ENCODE measurements at places on chromosomes 7 and 10. TPM values are rescaled to one million over a fixed set of nuclear protein-coding genes. Genes with fewer than 3 reads are reported as not detected.

AP1S1 gene
- 44.4 TPM for total RNA-seq

- H3K4me3 ChIP-seq: no peak overlapping the region
- no peak overlapping the region for H3K27ac ChIP-seq
- H3K4me1 ChIP-seq: no peaks in the 10 kb centered on the region
- DNase-seq: no peak
- H3K27me3 ChIP-seq: no peaks in the 10 kb centered on the region
- H3K36me3 ChIP-seq: peaks cover 4% of the 10 kb centered on the region
These were observed 86.8 kb downstream of the MPLKIP start for GRCh38 chr7:40047661-40048060.

TECPR1 gene
- total RNA-seq: 32.4 TPM

EIF5AL1 gene
- total RNA-seq: not detected

- H3K4me3 ChIP-seq: no peak overlapping the region
- H3K4me1 ChIP-seq: peaks cover 6% of the 10 kb centered on the region
- no peaks in the 10 kb centered on the region for H3K27me3 ChIP-seq
These were observed 12.0 kb downstream of the CLCN1 start for GRCh38 chr7:143327903-143328302.

ELOVL3 gene
- total RNA-seq: not detected

DNA sequence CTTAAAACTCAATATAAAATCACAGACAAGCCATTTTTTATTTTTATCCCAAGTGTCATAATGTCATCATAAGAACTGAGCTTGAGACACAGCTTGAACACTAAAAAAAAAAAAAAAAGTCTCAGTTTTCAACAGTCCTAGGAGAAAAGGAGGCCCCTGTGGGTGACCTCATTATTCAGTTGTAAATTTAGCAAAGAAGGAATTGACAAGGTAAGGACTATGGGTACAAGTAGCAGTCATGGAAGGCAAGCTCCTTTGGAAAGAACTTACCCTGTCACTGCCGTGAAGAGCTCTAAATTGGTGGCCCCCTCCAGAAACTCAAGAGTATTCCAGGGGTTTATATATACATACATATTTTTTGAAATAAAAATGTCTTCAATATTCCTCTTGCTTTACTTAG lies 864.4 kb upstream of the KCND2 start:
- H3K27me3 ChIP-seq: no peaks in the 10 kb centered on the region
- H3K4me1 ChIP-seq: no peaks in the 10 kb centered on the region
- no peak overlapping the region for H3K4me3 ChIP-seq
- H3K27ac ChIP-seq: no peak overlapping the region
- H3K36me3 ChIP-seq: no peaks in the 10 kb centered on the region
- DNase-seq: no peak

ASB10 gene
- total RNA-seq: not detected

Data from esophagus muscularis mucosa (tissue), 4 donors.